ENCODE measurements at places on chromosomes 1 and 21. TPM values are rescaled to one million over a fixed set of nuclear protein-coding genes. Genes with fewer than 3 reads are reported as not detected.

Gene LEMD1
- 0.70 TPM for total RNA-seq

Gene SLC25A34
- total RNA-seq = 0.50 TPM

Gene HSD11B1
- total RNA-seq = not detected

Gene SLC1A7
- not detected for total RNA-seq

DNA sequence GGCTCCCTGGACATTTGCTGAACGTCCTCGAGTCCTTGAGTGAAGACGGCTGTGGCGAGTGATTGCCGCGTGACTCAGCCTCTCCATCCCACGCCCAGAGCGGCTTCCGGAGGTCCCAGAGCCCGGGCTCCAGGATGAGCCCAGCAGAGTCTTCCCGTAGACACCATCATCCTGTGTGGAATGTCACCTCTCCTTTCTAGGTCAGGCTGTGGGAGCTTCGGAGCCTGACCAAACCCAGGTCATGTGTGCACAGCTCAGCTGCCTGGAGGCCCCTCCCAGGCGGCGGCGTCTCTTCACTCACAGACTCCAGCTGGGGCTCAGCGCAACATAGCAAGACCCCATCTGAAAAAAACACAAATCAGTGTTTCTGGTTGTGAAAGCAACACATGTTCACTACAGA, 38.2 kb downstream of the PRKCZ start:
- peak; percentile 70 for DNase-seq

Measured in renal cortical epithelial cell (primary cell).